ENCODE measurements at places on chromosomes 1 and 21. TPM values are rescaled to one million over a fixed set of nuclear protein-coding genes. Genes with fewer than 3 reads are reported as not detected.

Gene PLK3
- 7.9 TPM for total RNA-seq

Gene CD53
- 17.0 TPM for total RNA-seq

Gene C1orf87
- total RNA-seq: not detected

GRCh38 chr1:182754087-182754486 lies 35.5 kb upstream of the NPL start:
- H3K4me3 ChIP-seq: no peak overlapping the region
- no peaks in the 10 kb centered on the region for H3K27me3 ChIP-seq
- no peak for DNase-seq
